ENCODE measurements at places on chromosomes 1 and 21. TPM values are rescaled to one million over a fixed set of nuclear protein-coding genes. Genes with fewer than 3 reads are reported as not detected.

GRCh38 chr1:27604579-27605299 is 795 bp upstream of the AHDC1 start:
- no peaks in the 10 kb centered on the region for H3K36me3 ChIP-seq
- no peak overlapping the region for H3K4me3 ChIP-seq
- DNase-seq: no peak
- no peaks in the 10 kb centered on the region for H3K27me3 ChIP-seq

- peak overlapping the region; percentile 61 for H3K27ac ChIP-seq
- DNase-seq: no peak
- H3K4me3 ChIP-seq: no peak overlapping the region
- no peaks in the 10 kb centered on the region for H3K36me3 ChIP-seq
- H3K27me3 ChIP-seq: no peaks in the 10 kb centered on the region
- H3K4me1 ChIP-seq: peaks cover 80% of the 10 kb centered on the region
These were observed 36.7 kb downstream of the ATP2B4 start for GRCh38 chr1:203663294-203663693.

GRCh38 chr1:52127181-52128180 is 14.4 kb upstream of the ZFYVE9 start:
- no peaks in the 10 kb centered on the region for H3K4me1 ChIP-seq
- no peak for DNase-seq
- no peak overlapping the region for H3K27ac ChIP-seq
- no peaks in the 10 kb centered on the region for H3K36me3 ChIP-seq
- no peak overlapping the region for H3K4me3 ChIP-seq
- no peaks in the 10 kb centered on the region for H3K27me3 ChIP-seq

The USP21 gene
- total RNA-seq: 18.2 TPM

The GPR25 gene
- total RNA-seq: not detected
